ENCODE measurements at places on chromosomes 13 and 19.

DNA sequence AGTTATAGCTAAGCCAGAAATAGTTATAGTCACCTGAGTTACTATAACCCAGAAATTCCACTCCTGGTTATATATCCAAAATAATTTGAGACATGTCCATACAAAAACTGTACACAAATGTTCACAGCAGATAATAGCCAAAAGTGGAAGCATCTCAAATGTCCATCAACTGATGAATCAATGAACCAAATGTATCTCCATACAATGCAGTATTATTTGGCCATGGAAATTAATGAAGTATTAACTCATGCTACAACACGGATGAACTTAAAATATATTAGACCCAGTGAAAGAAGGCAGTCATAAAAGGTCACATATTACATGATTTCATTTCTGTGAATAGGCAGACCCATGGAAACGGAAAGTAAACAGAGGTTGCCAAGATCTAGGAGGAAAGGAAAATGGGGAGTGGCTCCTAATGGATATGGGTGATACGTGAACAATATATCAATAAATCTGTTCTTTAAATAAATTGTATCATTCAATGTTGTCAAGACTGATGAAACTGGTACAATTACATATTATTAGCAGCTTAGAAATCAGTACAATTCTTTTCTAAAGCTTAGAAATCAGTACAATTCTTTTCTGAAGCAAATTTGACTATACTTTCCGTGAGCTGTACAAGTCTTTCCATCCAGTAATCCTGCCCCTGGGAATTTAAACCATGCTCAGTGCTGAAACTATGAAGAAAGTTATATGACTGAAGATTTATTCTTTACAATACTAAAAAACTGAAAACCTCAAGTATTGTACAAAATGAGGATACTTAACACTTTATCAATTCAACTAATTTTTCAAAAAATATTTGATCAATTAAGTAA is 47.0 kb upstream of the DIAPH3 start:
- DNase-seq = no peak

GRCh38 chr19:6693681-6694080 is 23.7 kb upstream of the TNFSF14 start:
- no peak for DNase-seq

DNA sequence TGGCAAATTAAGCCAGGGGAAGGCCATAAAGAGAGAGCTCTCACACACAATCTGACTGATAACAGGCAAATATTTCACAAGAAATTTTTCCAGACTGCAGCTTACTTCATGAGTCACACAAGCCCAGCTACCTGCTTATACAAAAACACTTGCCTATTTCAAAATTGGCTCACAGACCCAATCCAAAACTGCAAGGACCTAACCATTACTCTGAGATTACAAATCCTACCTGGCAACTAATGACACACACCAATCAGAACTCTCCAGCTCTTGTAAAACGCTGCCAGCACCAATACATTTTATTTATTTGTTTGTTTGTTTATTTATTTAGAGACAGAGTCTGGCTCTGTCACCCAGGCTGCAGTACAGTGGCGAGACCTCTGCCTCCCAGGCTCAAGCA is 18.1 kb upstream of the ZFP82 start:
- no peak for DNase-seq

GRCh38 chr19:15371119-15371518 is 8.5 kb downstream of the AKAP8 start:
- no peak for DNase-seq

- no peak for DNase-seq
Observed at GRCh38 chr19:43505941-43506340, 1.4 kb upstream of the PHLDB3 start.
